ENCODE measurements at places on chromosomes 7 and 10. TPM values are rescaled to one million over a fixed set of nuclear protein-coding genes. Genes with fewer than 3 reads are reported as not detected.

ASIC3 gene
- 9.9 TPM for total RNA-seq

PILRA gene
- 3.6 TPM for total RNA-seq

SPAM1 gene
- total RNA-seq = not detected

SLC26A5 gene
- not detected for total RNA-seq

MACC1 gene
- not detected for total RNA-seq

LBX1 gene
- not detected for total RNA-seq

GNAT3 gene
- not detected for total RNA-seq

LIPK gene
- not detected for total RNA-seq

CPXM2 gene
- total RNA-seq = not detected

NUTM2A gene
- total RNA-seq = 0.04 TPM

ALDH18A1 gene
- total RNA-seq = 45.7 TPM

FAM53B gene
- total RNA-seq = 13.6 TPM

ATP6V0A4 gene
- total RNA-seq = 0.22 TPM

FOXI2 gene
- total RNA-seq = not detected

ANKRD61 gene
- total RNA-seq = 0.72 TPM

C10orf105 gene
- total RNA-seq = not detected

PRR15 gene
- 4.6 TPM for total RNA-seq

PHYHIPL gene
- 0.53 TPM for total RNA-seq

LIPJ gene
- total RNA-seq = not detected

GIMAP2 gene
- total RNA-seq = not detected

FZD1 gene
- total RNA-seq = 2.5 TPM

PTF1A gene
- total RNA-seq = not detected

LRRC18 gene
- not detected for total RNA-seq

CREB5 gene
- 5.0 TPM for total RNA-seq

OR2A12 gene
- not detected for total RNA-seq

CAMK1D gene
- 8.5 TPM for total RNA-seq

SFRP4 gene
- total RNA-seq = 4.3 TPM

KLF14 gene
- total RNA-seq = 0.06 TPM

HSPA14 gene
- 37.8 TPM for total RNA-seq

ARHGEF35 gene
- total RNA-seq = 0.55 TPM

EPC1 gene
- 16.3 TPM for total RNA-seq

All from A549 treated with AZD2906 at 1 μM for 4 hours (cell line).